ENCODE measurements at places on chromosomes 6 and 20.

DNA sequence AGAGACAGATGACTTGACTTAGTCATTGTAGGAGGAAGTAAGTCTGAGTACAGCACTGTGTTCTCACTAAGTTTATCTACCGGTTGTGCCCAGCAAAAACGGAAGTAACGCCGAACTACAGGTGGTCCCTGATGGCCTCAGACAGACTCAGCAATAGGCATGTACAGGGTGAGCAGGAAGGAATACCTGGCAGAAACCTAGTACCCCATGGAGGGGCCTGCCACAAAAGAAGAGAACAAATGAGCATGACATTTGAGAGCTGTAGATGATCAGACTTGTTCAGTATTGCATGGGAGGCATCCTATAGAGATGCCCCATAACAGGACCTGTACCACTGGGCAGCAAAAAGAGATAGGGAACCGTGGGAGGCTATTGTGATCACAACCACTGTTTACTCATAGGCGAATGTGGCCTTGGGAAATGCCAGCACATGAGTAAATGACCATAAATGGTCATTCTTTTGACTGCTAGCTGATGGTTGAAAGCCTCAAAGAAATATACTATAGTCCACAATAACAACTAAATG is 106.4 kb upstream of the TAB2 start:
- DNase-seq = no peak

DNA sequence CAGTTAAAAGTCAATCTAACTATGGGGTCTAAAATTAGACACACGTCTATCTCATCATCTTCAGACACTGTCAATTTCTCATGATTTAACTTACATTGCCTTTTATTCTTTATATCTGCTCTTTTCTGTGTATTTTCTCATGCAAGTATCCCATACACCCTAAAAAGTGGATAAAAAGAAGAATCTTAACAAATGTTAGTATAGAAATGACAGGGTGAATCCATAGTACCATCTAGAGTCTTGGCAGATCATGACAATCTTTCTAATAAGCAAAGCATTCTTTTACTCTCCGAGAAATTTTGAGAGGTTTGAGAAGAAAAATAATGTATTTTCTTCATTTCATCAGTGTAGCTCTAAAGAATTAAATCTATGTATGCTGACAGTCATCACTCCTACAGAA is 382.7 kb downstream of the C6orf118 start:
- DNase-seq = no peak

DNA sequence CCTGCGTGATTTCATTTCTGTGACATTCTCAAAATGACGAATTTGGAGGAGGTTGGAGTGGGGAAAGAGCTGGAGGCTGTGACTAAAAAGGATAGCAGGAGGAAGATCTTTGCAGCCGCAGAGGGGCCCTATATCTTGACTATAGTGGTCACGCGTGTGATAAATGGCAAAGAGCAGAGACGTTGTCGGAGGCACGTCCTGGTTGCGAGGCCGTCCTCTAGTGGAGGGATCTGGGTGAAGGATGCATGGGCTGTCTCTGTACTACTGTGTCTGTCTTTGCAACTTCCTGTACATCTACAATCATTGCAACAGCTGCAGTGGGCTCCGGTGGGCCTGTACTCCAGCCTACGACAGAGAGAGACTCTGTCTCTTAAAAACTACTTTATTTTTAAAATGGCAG is 76.6 kb downstream of the YTHDF1 start:
- no peak for DNase-seq

DNA sequence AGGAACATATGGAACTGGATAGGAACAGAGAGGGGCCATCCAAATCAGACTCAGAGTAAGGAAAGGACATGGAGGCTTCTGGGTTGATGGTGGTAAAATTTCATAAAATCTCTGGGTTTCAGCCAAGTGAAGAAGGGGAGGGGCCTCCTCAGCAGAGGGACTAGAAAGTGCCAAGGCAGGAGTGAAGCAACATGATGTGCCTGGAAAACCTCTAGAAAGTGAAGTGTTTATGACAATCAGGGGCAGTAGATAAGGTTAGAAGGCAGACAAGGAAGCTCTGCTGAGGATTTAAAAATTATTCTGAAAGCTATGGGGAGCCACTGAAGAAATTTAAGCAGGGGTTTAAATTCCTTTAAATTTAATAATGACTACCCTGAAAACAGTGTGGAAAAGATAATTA is 126.0 kb upstream of the TENT5A start:
- DNase-seq = no peak
